ENCODE measurements at places on chromosomes 2 and 18. TPM values are rescaled to one million over a fixed set of nuclear protein-coding genes. Genes with fewer than 3 reads are reported as not detected.

TMEM17 gene
- total RNA-seq: 4.0 TPM

RND3 gene
- total RNA-seq: 92.0 TPM

TNFAIP6 gene
- 0.75 TPM for total RNA-seq

DNA sequence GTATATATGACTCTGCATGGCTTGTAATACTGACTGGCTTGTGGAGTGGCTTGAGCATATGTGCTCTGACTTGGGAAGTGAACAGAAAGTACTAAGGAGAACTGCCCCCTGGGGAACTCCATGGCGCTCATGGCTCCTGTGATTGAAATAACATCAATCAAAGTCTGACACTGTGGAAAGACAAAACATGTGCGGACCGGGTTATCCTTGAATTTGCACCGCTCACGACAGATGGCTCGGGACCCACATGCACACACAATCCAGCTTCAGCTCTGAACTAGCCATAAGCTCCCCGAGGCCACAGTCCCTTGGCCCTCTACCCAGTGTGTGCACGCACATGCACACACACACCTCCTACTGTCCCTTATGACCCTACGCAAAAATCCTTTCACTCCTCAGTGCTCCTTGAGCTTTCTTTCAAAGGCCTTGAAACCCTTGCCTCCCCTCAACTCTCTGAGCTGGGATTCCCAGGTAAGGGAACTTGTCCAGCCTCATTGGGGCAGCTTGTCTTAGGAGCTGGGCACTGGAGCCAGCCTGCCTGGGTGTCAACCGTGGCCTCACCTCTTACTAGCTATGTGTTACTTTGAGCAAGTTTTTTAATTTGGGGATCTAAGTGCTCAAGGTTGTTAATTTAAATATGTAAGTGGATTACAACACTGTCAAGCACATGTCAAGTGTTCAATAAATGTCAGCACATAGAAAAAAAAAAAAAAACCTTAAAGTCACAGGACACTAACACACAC lies 43.6 kb downstream of the MRPS5 start:
- DNase-seq: no peak

DNA sequence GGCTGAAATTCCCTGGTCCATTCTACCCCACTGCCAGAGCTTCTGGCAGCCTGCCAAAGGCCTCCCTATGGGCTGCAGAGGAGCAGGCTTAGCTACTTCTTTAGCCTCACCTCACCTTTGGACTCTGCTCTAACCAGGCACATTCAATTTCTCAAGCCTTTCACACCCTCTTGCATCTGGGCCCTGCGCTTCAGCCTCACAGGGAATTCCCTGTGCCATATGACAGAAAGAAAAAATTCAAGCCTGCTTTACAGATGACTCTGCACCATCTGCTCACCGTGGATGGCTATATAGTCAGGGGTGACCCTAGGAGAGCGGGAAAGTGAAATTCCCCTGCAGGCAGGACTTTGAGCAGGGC lies 62.5 kb downstream of the REEP1 start:
- DNase-seq: peak; percentile 3

- DNase-seq: peak; percentile 56
These were observed 41.6 kb downstream of the LRRC30 start for GRCh38 chr18:7272311-7273049.

- DNase-seq: no peak
These were observed 62.7 kb downstream of the ZCCHC2 start for GRCh38 chr18:62585274-62586150.

GRCh38 chr2:173631127-173631460 lies 276.4 kb downstream of the CDCA7 start:
- DNase-seq: no peak

GRCh38 chr2:9345343-9345742 lies 78.0 kb downstream of the ITGB1BP1 start:
- no peak for DNase-seq

DNA sequence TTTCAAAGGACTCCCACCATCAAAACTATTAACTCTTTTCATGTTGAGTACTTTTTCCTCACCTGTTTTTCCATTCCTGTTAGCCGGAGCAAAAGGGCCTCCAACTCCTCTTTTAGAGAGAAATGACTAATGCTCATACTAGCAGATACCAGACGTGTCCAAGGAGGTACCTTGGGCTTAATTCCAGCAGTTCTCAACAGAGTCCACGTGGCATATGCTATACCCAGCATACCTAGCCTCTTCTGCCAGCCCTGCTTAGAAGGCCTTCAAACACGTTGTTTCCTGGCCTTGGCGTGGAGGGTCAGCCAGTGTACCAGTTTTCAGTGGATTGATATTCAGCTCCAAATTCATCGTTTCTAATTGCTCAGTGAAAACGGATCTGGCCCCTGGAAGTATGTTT lies 123.9 kb downstream of the MGAT5 start:
- no peak for DNase-seq

DNA sequence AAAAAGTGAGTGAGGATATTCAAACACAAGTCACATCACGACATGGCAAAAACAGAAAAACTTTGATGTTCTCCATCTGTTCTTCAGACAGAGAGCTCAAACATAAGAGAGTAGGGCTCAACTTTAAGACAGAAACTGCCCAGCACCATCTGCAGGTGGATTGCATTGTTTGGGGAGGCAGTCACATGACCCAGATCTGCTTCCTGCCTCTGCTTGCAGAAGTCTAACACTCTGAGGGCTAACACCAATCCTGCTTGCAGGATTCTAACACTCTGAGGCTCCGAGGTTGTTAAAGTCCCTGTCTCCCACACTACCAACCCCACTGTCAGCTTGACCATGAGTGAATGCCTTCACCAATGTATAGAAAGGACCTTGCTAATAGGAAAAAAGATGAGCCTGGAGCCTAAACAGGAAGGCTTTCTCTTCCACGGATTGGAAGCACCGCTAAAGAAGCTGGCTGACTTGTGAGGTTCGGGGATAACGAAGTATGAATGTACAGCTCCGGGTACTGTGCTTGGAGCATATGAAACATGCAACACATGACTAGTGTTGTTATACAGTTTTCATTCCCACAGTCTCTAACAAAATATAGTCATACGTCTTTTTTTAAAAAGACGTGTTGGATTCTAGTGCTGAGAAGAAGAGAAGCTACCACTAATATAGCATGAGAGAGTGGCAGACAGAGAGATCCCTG lies 176.6 kb upstream of the CREB1 start:
- DNase-seq: no peak

- DNase-seq: no peak
These were observed 68.0 kb downstream of the FAM124B start for GRCh38 chr2:224333726-224334482.

Data from astrocyte (in vitro differentiated cells and primary cell).